Placental pericyte (primary cell): ENCODE measurements at places on chromosomes 2 and 18. TPM values are rescaled to one million over a fixed set of nuclear protein-coding genes. Genes with fewer than 3 reads are reported as not detected.

The M1AP gene
- not detected in 2 replicates for total RNA-seq

The TXNDC2 gene
- 0.14 and 0.22 TPM in 2 replicates for total RNA-seq

The STPG4 gene
- 0.66 and 1.6 TPM in 2 replicates for total RNA-seq

The PDCL3 gene
- total RNA-seq, result 15.3 and 19.2 TPM in 2 replicates

The ANKRD62 gene
- total RNA-seq, result not detected in 2 replicates
